Stimulated activated CD8-positive, alpha-beta memory T cell treated with anti-CD3 and anti-CD28 coated beads, Interleukin-15, amount 100 ng/mL, for 4 hours (primary cell): ENCODE measurements at places on chromosomes 6 and 20.

GRCh38 chr6:124123617-124124209, 320.0 kb downstream of the NKAIN2 start:
- DNase-seq, result no peak

- DNase-seq, result no peak
Observed at GRCh38 chr6:149140137-149140909, 177.2 kb upstream of the TAB2 start.

DNA sequence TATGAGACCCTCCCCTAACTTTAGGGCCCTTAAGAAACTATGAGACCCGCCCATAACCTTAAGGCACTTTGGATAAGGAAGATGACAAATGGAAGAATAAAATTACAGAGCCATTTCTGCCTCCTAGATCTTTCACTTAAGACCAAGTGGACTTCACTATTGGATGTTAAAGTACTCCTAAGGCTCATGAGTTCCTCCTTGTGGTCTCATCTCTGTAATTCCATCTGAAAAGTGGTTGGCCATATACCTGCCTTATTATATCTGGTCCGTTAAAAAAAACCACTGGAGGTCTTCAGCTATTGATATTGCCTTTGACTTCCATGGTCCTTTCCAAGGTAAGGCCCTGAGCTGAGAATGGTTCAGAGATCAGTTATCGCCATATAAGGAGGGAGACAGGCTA, 310.3 kb downstream of the EYA4 start:
- DNase-seq, result no peak

DNA sequence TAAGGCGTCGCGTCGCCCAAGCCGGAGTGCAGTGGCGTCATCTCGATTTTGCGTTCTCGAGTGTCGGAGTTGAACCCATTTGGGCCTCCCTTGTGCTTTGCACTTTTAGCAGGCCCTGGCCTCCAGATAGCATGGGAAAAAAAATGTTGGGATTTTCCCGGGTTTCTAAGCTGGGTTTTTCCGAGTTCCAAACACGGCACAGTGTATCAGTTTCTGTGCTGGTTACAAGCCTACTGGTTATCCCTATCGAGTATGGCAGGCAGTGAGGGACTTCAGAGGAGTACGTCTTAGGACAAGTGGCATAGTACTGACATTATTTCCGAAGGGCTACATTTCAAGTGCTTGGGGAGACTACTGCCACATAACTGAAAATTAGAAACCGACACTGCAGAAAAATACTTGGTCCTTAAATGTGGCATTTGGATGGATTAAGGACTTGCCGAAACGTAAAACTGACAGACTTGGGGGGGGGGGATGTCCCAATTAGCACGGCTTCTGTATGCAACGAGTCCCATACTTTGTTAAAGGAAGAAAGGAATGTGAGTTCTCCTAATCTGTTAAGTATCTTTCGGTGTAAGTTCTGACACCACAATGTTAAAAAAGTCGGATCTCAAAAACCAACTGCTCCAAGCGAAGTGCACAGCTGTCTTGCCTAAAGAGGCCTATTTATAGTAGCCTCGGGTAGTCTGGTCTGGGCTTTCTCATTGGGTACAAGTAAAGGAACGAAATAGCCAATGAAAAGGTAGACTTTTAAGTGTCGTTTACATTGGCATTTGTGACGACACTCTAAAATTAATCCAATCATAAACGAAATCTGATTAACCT, 70.2 kb downstream of the HFE start:
- peak; percentile 14 for DNase-seq

DNA sequence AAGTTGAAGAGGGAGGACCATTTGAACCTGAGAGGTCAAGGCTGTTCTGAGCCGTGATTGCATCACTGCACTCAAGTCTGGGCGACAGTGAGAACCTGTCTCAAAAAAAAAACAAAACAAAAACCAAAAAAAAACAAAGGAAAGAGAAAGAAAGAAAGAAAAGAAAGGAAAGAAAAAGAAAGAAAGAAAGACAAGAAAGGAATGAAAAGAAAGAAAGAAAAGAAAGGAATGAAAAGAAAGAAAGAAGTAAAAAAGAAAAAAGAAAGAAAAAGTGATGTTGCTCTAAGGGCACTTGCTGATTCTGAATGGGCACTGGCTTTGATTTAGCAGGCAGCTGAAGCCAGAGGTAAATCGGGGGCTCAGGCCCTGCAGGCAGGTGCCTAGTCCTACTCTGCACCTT, 161.0 kb downstream of the MCHR2 start:
- no peak for DNase-seq

DNA sequence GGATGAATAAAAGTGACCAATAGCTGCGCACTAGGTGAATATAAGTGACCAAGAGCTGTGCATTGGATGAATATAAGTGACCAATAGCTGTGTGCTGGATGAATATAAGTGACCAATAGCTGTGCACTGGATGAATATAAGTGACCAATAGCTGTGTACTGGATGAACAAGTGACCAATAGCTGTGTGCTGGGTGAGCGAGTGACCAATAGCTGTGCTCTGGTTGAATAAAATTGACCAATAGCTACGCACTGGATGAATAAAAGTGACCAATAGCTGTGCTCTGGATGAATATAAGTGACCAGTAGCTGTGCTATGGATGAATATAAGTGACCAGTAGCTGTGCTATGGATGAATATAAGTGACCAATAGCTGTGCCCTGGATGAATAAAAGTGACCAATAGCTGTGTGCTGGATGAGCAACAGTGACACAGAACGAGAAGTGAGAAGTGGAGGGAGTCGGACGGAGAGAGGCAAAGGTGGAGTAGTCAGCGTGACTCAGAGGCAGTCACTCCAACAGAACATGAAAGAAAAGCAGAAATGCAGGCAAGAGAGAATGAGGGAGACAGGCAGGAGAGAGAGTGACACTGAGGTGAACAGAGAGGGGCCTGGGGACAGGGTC, 38.5 kb downstream of the RBM38 start:
- no peak for DNase-seq
